Stimulated activated CD8-positive, alpha-beta memory T cell treated with anti-CD3 and anti-CD28 coated beads, Interleukin-15, amount 100 ng/mL, for 4 hours (primary cell): ENCODE measurements at places on chromosomes 1 and 21.

- DNase-seq = no peak
Observed at GRCh38 chr1:245056913-245057312, 97.9 kb upstream of the KIF26B start.

DNA sequence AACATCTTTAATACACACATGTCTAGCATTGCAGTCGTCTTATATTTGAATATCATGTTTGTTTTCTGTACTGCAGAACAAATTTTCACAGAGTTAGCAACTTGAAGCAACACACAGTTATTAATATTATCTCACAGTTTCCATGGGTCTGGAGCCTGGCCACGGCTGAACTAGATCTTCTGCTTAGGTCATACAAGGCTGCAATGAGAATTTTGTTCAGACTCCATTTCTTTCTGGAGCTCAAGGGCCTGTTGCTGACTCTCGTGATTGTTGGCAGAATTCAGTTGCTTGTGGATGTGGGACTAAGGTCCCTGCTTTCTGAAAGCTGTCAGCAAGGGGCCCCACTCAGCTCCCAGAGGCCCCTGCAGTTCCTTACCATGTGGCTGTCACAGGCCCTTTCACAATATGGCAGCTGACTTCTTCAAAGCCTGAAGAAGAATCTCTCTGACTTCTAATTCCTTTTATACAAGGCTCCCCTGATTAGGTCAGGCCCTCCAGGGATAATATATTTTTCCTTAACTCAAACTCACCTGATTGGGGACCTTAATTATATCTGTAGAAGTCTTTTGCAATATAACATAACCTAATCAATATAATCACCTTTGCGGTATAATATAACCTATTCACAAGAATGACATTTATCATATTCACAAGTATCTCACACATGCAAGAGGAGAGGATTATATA, 296.3 kb downstream of the NFIA start:
- DNase-seq = no peak

DNA sequence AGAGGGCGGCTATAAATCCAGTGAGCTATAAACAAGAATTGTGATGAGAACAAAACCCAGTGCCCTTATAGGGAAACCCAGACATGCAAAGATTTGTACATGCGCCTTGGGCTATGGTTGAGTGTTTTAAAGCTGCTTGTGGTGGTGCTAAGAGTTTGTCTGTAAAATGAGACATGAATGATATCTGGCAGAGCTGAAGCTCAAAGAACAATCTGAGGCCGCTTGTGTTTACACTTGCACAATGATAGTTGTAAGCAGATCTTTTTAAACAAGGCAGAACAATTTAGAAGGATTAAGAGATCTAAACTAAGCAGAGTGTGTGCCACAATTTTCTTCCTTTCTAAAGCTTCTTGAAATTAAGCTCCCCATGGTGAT, 80.4 kb upstream of the ADAMTS5 start:
- DNase-seq = no peak

DNA sequence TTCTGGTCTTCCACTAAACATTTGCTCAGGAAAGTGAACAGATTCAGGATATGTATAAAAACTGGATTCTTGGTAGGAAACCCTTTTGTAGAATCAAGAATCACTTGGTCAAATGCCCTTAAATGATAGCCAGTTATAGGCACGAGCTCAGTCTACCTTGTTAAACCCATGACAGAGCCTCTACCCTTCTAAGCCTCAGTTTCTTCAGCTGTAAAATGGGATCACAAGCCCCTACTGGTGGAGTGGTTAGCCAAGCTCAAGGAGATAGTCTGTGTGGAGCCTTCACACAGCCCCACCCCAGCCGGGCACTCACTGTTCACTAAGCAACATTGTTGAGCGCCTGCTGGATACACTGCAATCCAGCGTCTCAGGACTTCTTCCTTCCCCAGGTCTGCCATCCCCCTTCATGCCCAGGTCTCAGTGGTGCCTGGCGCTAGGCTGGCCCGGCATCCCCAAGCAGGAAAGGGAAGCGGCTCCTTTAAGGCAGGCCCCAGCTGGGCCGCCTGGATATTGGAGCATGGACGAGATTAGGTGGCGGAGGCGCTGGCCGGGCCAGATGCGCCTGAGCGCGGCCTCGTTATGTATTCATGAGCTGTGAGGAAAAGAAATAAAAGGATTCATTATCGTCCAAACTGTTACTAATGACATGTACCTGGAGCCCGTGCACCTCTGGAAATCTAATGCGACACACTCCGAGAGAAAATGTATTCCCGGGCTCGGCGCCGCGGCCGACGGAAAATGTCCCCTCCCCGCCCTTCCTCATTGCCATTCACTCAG, 75.6 kb downstream of the TAS1R2 start:
- DNase-seq = no peak

- no peak for DNase-seq
Observed at GRCh38 chr1:90133133-90133532, 138.2 kb downstream of the ZNF326 start.

- DNase-seq = peak; percentile 47
Observed at GRCh38 chr1:93878501-93878888, 511 bp downstream of the DNTTIP2 start.
